Liver (tissue), 10 donors: ENCODE measurements at places on chromosomes 1 and 21.

DNA sequence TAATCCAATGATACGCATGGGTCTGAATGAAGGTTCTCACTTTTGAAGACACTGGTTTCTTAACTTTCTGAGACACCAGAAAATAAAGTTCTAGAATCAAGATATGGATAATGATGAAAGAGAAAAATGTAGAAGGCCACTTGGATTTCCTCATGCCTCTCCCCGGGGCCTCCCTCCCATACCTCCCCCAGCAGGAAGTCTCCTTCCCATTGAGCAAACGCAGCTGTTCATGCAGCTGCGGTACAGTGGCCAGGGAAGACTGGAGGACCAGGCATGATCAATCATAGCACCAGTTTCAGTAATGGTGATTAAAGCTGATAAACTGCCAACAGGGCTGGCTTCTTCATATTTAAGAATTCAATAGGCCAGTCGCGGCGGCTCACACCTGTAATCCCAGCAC is 10.9 kb upstream of the UBR4 start:
- no peak for DNase-seq

DNA sequence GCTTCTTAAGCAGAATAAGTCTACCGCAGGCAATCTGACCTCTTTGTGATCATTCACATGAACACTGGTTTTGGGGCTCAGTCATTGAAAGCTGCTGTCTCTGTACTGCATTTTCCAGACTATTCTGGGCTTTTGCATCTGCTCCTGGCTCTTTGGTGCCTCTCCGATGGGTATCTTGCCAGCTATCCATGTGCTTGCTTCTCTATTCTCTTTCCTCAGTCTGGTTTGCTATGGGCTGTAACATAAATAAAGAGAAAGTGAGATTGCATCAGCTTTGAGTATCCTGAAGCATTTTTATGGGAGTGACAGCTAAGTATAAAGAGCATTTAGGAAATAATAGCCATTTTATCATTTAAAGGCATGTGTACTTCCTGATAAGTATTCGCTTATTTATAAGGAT is 70.7 kb downstream of the C1orf21 start:
- DNase-seq = no peak

GRCh38 chr1:192951691-192952460 is 107.3 kb downstream of the UCHL5 start:
- DNase-seq = no peak

- DNase-seq = no peak
These were observed 27.5 kb upstream of the GNG12 start for GRCh38 chr1:67860776-67861175.

DNA sequence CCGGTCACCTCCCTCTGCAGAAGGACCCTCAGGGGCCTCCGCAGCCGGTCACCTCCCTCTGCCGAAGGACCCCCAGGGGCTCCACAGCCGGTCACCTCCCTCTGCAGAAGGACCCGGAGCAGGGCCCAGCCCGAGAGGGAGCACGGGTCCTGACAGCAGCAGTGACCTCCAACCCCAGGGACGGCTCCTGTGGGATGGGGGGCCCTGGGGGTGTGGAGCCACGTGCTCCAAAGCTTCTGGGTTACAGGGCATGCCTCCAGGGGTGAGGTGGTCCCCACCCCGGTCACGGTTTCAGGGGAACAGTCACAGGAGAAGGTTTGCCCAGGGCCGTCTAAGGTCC is 40.3 kb downstream of the SLC19A1 start:
- DNase-seq = no peak

DNA sequence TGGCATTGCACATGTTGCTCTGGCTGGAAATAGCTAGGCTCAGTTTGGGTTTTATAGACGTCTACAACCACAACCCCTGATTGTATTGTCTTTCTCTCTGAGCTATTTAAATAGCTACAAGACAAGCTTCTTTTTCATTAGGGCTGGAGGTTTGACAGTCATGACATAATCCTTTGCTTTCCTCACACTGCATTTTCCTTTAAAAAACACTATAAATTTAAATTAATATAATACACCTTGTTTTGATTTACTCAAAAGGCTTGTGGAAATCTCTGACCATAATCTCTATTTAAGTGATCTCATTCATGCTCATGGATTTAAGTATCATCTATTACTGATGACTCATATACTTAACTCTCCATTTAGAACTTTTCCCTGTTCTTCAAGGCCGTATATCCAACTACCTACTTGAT is 50.4 kb upstream of the PTGFR start:
- no peak for DNase-seq

DNA sequence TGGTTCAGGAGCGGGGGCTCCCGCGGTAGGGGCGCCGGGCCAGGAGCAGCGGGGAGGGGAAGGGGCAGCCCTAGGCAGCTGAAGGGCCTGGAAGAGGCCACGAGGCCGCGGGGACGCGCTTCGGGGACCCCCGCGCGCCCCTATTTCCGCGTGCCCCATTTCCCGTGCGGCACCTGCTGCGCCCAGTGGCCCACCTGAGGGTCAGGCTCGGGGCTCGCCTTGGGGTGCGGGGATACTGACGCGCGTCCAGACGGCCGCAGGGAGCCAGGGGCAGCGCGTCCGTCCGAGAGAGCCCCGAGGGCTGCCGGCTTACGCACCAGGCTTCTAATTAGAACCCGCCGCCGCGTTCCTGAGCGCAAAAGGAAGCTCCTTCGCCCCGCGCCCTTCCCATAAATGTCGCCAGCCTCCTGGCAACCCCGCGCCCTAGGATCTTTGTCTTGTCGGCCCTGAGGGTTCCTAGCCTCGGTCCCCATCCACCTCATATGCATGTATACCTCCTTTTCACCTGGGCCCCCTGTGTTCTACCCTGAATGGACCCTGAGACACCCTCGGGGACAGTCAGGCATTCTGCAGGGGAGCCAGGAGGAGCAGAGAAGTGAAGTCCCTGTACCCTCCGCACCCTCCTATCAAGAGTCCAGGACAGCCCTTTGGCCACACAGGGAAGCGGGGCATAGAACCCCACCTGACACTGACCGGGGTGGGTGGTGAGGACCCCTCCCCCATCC is 1.8 kb downstream of the WNT3A start:
- peak; percentile 20 for DNase-seq

DNA sequence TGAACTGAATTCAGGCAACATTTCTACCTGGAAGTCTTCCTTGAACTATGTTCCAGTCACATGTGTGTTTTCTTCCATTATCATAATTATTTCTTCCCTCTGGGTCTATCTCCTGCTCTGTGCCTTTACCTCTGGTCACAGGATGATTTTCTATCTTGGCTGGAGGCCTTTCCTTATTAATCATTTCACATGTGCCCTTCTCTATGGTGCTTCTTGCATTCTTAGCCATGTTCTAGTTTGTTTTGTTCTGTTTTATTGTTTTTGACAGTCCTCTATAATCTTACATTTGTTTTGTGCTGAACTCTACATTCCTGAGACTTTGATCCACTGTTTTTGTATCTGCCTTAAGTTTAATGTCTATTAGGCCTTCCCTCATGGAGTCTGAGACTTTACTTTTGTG is 51.0 kb downstream of the SGIP1 start:
- no peak for DNase-seq

- no peak for DNase-seq
These were observed 51.7 kb upstream of the AJAP1 start for GRCh38 chr1:4602462-4603294.

DNA sequence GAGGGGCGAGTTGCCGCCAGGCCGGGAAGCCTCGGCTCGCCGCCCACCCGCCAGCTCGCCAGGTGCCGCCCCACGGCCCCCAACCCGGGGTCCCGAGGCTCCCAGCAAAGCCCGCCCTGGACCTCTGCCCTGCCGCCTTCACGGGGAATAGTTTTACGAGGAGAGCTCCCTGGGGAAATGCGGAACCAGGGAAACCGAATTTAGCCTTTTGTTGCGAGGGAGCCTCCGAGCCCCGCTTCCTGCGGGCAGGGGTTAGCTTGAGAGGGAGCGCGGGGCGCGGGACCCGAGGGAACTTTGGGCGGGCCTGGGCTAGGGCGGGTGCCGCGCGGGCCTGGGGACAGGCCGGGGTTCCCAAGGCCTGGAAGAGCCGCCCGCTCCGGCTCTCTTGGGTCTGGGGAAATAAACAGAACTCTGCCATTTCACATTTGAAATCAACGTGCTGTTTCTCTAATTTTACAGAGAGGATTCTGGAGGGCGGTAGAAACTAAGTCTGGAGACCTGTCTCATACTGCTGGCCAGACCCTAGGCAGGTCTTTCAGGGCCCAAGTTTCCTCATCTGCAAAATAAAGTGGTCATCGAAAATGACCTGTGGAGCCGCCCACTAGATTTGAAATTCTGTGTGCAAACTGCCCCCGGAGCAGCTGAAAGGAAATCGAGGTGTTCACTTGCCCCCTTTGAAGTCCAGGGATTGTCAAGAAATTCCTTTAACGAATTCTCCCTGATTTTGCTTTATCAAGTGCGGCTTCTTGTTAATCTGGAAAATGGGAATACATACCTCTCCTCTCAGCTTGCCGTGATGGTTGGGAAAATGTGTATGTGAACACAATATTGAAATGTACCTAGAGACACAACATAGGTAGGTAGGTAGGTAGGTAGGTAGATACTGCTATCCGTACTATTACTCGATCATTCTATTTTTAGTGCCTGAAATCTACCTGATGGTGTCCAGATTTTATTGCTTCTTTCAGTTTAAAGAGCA is 749 bp upstream of the GLUL start:
- no peak for DNase-seq

GRCh38 chr1:109530457-109531087 is 9.1 kb upstream of the GPR61 start:
- peak; percentile 23 for DNase-seq

GRCh38 chr1:218259800-218260199 is 25.3 kb upstream of the RRP15 start:
- DNase-seq = no peak

- DNase-seq = no peak
These were observed 22.8 kb downstream of the INSL5 start for GRCh38 chr1:66778266-66778665.

DNA sequence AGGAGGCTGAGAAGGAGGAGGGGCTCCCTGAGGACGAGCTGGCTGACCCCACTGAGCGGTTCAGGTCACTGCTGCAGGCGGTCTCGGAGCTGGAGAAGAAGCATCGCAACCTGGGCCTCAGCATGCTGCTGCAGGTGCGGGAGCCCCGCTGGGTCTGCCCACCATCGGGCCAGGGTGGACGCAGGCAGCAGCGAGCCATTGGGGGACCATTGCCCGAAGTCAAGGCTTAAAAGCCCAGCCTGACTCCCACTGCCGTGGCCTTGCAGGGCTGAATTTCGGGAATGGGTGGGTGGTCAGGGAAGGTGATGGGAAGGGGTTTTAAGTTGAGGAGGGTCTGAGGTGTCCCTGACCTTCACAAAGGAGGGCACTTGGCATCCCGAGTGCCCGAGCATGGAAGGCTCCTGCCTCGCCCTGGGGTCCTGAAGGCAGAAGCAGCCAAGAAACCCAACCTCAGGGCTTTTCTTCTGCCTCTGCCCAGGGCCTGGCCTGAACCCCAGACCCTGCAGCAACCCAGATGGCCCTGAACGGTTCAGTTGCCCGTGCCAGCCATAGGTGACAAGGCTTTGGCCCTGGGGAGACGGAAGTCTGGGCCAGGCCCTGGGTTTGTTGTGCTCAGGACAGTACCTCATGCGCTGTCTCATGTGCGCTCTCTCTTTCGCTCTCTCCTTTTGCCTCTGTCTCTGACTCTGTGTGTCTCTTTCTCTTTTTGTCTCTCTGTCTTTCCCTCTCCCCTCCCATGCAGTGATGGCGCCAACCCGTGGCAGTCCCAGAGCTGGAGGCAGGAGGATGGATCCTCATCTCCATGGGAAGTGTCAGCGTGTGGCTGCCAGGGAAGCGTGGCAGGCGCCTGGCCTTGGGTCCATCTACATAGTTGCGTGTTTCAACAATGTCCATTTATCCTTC is 6.2 kb downstream of the RNF187 start:
- DNase-seq = no peak

- DNase-seq = no peak
These were observed 31.0 kb upstream of the IFI16 start for GRCh38 chr1:158978730-158979129.

DNA sequence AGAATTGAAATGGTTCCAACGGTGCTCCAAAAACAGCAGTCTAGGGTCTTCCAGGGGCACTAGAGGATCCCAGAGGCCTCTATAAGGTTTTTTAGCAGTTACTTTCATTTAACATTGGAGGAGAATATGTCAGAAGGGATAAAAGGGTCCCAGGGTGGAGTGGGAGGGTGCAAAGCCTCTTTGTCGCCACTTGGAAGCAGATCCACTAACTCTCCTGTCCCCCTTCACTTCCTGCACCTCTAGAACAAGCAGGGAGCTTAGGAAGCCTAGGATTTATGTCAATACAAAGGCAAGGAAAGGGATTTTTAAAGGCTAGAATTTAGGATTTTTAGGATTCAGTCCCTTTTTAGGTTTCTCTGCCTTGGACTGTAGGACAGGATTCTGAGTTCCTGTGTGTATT is 8.3 kb downstream of the PCP4L1 start:
- no peak for DNase-seq

GRCh38 chr21:36087362-36088138 is 17.7 kb downstream of the CBR1 start:
- DNase-seq = no peak

- no peak for DNase-seq
These were observed 84.8 kb upstream of the CACNA1E start for GRCh38 chr1:181398544-181398943.
